NCI-H524 (cell line): ENCODE measurements at places on chromosomes 6 and 20.

GRCh38 chr20:949717-950116 lies 33.6 kb upstream of the ANGPT4 start:
- DNase-seq, result no peak

GRCh38 chr6:35543459-35544193 lies 30.9 kb upstream of the TULP1 start:
- DNase-seq, result no peak

- no peak for DNase-seq
These were observed 97.6 kb downstream of the FIG4 start for GRCh38 chr6:109788687-109789086.

GRCh38 chr6:41599852-41600445 lies 38.3 kb upstream of the MDFI start:
- no peak for DNase-seq

DNA sequence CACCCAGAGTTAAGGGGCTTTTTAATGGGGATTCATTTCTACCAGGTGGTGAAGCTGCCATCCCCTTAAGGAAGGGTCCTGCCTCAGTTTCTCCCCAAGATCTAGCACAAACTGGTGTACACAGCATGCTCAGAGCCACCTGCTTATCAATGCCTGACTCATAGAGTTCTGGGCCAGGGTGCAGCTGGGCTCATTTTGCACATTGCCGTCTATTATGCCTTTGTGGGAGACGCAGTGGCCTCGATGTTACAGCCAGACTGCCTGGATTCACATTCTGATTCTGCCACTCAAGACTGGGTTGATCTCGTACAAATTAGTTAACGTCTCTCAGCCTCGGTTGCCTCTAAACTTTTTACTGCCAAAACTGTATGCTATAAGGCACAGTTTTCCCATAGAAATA lies 365.7 kb downstream of the ZFAND3 start:
- no peak for DNase-seq

DNA sequence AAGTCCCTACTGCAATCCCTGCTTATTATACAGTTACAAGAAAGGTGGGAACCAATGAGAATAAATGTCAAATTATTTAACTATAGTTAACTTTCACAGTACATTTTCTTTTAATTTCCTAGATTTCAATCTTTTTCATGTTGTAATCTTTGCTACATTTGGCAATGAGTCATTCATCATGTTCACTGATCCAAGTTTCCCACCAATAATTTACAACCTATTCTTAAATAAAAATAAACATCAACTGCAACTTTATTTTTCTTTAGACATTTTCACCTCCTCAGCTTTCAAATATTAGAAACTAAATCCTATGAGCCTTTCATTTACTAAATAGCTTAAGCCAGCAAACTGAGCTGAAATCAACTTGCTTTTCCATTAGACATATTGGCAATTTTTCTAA lies 541.3 kb upstream of the BTBD3 start:
- DNase-seq, result no peak
